ENCODE measurements at places on chromosomes 5 and 9.
A peak's percentile ranks its signal among the peaks of the same experiment; 100 is the strongest.

DNA sequence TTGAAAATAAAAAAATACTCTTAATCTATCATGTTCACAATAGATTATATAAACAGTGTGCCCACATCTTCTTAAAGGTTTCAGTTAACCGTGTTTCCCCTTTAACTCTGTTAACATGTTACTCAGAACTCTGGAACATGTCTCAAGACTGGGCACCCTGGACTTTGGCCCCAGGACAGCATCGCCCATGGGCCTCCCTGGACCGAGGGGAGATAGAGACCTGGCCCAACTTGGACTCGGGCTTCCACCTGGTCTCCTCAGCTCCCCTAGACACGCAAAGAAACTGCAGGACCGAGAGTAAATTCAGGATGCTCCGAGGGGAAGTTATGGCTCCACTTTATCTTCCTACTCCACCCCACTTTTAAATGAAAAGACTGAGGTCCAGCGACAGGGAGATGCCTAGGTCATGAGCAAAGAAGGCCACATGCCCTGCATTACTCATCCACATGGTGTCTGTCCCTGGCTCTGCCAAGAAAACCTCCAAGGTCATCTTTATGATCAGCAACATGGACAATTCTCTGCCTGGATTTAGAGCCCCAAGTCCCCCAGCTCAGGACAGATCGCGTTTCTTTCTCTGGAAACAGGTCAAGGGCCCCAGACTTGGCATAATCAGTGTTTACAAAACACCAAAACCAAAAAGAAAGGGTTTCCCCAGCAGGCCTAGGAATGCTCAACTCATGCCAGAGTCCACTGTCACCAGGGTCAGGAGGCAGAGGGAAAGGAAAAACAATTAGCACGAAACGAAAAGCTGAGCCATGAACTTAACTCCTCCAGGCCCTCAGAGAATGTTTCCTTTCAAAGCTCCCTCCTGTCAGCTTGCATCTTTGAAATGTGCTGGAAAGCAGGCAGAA, 17.4 kb downstream of the GPX3 start:
- DNase-seq = no peak

DNA sequence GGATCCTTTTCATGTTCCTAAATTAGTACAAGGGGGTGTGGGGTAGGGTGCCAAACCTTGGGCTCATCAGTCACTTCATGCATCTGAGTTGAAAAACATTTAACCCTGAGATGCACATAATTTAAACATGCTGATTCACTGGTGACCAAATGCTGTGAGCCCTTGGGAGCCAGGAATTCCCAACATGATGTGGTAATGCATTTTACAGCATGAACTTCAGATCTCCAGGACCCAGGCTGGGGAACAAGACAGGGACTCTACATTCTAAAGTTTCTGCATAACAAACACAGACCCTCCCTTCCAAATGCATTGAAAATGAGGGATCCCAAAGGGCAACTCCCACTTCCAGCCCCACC, 322.2 kb downstream of the NDUFS4 start:
- no peak for DNase-seq

- no peak for DNase-seq
These were observed 5.8 kb downstream of the ENC1 start for GRCh38 chr5:74634611-74635286.

DNA sequence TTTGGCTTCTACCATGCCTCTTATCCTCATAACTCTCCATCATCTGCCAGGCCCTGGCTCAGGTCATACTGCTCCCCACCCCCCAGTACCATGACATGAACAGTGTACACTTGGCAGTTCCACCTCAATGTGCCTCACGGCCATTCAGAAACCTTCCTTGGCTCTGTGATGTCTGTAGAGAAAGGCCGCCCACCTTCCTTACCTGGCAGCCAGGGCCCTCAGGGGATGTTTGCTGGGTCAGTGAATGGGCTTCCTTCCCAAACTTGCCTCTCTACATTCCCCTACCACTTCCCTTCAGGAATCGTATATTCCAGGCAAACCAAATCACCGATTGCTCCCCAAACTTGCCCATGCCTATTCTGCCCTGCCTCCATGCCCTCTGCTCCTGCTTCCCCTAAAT, 101.1 kb downstream of the PSD2 start:
- DNase-seq = no peak

- peak; percentile 44 for DNase-seq
These were observed 133.2 kb downstream of the ERCC6L2 start for GRCh38 chr9:96008502-96009222.

DNA sequence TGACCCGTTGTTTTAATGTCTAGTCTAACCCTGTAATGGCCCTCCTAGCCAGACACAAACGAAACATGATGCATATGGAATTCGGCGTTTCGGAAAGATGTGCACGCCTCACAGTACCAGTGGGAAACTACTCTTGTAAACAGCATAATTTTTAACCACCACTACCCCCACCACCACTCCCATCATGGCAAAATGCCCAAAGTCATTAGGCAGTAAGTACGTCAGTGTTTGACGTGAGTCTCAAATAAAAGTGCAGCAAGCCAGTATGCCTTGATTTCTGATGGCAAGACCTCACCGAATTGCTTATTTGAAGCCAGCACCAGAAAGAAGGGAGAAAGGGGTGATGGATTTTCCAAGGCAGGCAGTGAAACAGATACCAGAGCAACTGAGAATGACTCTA, 71.4 kb downstream of the ADRB2 start:
- DNase-seq = no peak

- no peak for DNase-seq
These were observed 439.0 kb downstream of the CSNK1G3 start for GRCh38 chr5:123950701-123951581.

DNA sequence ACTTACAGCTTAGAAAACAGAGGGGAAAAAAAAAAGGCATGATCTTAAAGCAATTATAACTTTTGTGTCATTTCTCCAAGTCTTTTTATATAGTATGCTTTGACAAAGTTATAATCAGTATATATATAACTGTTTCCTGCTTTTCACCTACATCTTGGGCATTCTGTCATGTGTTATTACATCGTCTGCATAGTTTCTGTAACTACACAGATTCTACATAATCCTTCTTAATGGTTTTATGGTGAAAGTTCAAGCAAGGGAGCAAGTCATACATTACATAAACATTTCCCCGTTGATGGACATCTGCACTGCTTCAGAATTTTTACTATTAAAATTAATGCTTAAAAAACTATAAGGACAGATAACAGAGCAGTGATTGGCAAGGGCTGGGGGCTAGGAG, 12.1 kb downstream of the FEM1C start:
- no peak for DNase-seq

GRCh38 chr9:99253134-99253533, 31.1 kb downstream of the SEC61B start:
- no peak for DNase-seq

Data from suppressor macrophage treated with lipopolysaccharide for 4 hours (primary cell).